Peyer's patch (tissue), 4 donors: ENCODE measurements at places on chromosomes 1 and 21. TPM values are rescaled to one million over a fixed set of nuclear protein-coding genes. Genes with fewer than 3 reads are reported as not detected.

- no peak for DNase-seq
Measured at GRCh38 chr1:29166291-29166878, 15.3 kb downstream of the SRSF4 start.

DNA sequence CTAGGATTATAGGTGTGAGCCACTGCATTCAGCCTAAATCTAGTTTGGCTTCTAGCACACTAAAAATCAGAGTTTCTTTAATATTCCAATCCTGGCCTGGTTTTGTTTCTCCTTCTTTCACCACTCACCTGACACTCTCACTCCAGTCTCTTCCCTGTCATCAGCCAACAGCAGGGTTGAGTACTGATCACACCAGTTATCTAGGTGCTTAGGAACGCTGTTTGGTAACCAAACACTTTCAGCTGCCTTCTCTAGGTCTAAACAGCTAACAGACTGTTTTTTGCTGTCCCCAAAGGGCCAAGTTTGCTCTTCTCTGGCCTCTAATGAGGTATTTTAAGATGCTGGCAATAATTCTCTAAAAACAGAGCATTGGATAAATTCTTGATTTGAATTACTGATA, 17.7 kb upstream of the FRRS1 start:
- no peak for DNase-seq

DNA sequence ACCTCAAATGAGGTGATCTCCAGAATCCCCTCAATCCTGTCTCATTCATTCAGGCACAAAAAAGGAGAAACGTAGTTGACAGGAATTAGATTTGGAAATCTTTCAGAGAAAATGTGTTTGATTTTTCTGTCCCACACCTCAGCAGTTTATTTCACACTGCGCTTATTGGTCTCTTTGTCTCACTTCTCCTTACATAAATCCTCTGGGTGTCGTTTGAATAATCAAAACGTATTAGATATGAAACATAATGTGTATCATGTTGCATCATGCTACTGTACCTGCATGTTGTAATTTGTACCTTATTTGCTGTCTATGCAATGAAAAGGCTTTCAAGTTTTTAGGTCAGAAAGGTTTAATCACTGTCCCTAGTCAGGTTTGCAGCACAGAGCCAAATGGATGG, 255.7 kb downstream of the DISC1 start:
- DNase-seq, result no peak

DNA sequence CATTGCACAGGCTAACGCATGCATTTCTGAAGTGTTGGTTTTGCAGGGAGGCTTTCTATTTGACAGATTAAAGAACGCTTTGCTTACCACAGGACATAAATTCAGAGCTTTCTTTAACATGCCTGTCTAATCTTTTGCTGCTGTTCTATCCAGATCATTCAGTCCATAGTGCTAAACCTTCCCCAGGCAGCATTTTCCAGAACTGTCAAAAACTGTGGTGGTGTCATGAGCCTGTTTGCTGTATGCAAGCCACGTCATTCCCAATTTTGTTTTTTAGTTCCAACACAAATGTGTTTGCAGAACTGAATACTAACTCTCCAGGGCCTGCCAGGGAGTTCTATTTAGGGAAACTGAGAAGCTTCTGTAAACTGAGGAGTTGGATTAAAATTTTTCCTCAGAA, 390.5 kb upstream of the LYPLAL1 start:
- DNase-seq, result no peak

GRCh38 chr1:94873520-94874351, 53.2 kb downstream of the CNN3 start:
- DNase-seq, result no peak

PLEKHA6 gene
- 91.6 TPM for total RNA-seq

AMIGO1 gene
- 7.4 TPM for total RNA-seq
